Activated T-cell treated with anti-CD3 and anti-CD28 coated beads for 48 hours (primary cell): ENCODE measurements at places on chromosomes 3 and 15.

GRCh38 chr3:193960487-193961274, 175.3 kb upstream of the HES1 start:
- DNase-seq = no peak

DNA sequence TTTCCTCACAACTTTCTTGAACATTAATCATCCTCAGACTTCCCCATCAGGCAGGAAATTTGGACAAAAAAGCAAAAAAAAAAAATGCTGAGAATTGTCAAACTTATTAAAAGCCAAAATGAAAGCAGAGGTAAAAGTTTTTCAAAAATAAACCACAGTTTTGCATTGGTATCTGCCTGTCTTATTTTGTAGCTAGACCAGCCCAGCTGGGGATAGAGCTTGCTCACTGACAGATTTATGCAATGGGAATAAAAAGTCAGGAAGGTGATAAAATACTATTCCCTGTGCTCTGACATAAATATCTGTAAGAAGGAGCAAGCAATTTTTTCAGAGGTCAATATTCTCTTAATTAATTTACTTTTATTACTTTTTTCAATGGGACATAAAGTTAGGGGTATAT, 1006.7 kb upstream of the ALCAM start:
- no peak for DNase-seq

DNA sequence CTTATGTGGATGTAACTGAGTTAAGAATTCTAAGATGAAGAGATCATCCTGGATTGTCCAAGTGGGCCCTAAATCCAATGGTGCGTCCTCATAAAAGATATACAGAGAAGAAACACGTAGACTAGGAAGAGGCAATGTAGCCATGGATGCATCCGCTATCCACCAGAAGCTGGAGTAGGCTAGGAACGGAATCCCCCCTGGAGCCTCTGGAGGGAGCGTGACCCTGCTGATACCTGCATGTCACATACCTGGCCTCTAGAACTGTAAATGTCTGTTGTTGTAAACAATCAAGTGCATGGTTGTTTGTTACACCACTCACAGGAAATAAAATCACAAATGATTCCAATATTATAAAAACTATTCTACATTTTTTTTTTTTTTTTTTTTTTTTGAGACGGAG, 254.5 kb upstream of the RORA start:
- DNase-seq = no peak

DNA sequence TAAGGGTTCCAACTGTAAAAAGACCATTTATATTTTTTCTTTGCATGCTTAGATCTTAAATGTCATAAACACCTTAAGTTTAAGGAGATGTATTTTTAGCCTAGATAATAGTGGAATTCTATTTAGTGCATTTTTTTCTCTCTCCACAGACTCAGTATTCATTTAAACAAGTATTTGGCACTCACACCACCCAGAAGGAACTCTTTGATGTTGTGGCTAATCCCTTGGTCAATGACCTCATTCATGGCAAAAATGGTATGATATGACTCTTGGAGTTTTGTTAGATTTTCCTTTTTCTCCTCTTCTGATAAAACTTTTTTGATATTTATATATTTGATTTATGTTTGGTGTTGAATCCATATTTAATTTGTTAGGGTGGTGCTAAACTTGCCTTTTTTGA, 7.3 kb downstream of the KIF23 start:
- no peak for DNase-seq

DNA sequence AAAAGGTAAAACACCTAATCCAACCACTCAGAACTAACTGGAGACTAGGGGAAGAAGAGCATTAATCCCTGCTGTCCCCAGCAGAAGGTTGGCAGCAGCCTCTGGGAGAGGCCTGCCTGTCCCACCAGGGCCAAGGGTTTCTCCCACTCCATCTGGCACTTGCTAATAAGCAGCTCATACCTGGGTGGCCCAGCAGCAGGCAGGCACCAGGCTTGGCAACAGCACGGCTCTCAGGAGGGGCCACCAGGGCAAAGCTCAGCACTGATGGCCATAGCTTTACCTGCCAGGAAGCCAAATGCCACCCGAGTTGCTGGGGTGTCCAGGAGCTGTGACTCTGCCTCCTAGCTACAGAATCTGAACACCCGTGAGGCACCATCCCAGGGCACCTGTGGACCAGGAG, 58.3 kb downstream of the BOC start:
- no peak for DNase-seq
